ENCODE measurements at places on chromosomes 2 and 18.

DNA sequence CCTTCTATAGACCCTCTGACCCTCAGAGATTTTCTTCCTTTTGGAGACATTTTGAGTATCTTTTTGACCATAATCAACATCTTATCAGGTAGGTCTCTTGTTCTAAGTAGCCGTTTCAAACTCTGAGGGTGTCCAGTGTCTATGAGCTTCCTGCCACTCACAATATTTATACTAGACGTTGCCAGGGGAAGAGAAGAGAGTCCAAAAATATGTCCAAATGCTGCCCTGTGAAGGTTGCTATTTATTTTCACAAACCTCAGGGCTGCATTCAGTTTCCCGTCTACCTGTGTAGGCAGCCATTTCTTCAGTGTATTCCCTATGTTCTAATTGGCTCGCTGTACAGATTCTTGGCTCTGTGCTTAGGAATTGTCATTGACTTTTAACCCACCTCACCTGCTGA lies 986 bp upstream of the DSG1 start:
- no peaks in the 10 kb centered on the region for H3K36me3 ChIP-seq
- no peaks in the 10 kb centered on the region for H3K4me1 ChIP-seq
- H3K27me3 ChIP-seq: no peaks in the 10 kb centered on the region
- no peak overlapping the region for H3K4me3 ChIP-seq

GRCh38 chr2:108594982-108595464 lies 60.8 kb downstream of the LIMS1 start:
- peaks cover 42% of the 10 kb centered on the region for H3K4me1 ChIP-seq
- no peaks in the 10 kb centered on the region for H3K27me3 ChIP-seq
- no peak overlapping the region for H3K27ac ChIP-seq
- peak; percentile 22 for DNase-seq
- H3K4me3 ChIP-seq: no peak overlapping the region
- H3K36me3 ChIP-seq: no peaks in the 10 kb centered on the region

- peaks cover 12% of the 10 kb centered on the region for H3K4me1 ChIP-seq
- no peak for DNase-seq
- H3K27me3 ChIP-seq: no peaks in the 10 kb centered on the region
- no peak overlapping the region for H3K4me3 ChIP-seq
- no peak overlapping the region for H3K27ac ChIP-seq
- H3K36me3 ChIP-seq: no peaks in the 10 kb centered on the region
These were observed 10.6 kb downstream of the IRS1 start for GRCh38 chr2:226788881-226789490.

DNA sequence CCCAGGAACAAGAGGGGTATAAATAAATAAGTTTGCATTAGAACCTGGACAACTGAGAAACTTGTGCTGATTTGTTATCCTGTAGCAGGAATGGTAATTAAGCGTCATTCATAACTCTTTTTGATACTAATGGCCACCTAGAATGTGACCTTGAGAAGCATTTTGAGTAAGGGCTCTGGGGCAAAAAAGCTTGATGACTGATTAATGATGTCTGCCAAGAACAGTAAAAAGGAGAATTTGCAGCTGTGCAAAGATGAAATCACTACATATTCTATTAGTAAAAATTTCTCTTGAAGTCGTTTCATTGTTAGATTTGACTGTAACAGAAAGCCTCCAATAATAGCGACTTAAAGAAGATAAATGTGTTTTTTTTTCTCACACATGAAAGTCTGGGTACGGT lies 157.7 kb downstream of the PRKCE start:
- no peak overlapping the region for H3K4me3 ChIP-seq
- no peaks in the 10 kb centered on the region for H3K36me3 ChIP-seq
- DNase-seq: no peak
- H3K4me1 ChIP-seq: peaks cover 10% of the 10 kb centered on the region
- H3K27me3 ChIP-seq: no peaks in the 10 kb centered on the region

- H3K36me3 ChIP-seq: no peaks in the 10 kb centered on the region
- no peak for DNase-seq
- no peaks in the 10 kb centered on the region for H3K27me3 ChIP-seq
- H3K4me1 ChIP-seq: no peaks in the 10 kb centered on the region
These were observed 19.4 kb upstream of the HNRNPA3 start for GRCh38 chr2:177193240-177193639.

DNA sequence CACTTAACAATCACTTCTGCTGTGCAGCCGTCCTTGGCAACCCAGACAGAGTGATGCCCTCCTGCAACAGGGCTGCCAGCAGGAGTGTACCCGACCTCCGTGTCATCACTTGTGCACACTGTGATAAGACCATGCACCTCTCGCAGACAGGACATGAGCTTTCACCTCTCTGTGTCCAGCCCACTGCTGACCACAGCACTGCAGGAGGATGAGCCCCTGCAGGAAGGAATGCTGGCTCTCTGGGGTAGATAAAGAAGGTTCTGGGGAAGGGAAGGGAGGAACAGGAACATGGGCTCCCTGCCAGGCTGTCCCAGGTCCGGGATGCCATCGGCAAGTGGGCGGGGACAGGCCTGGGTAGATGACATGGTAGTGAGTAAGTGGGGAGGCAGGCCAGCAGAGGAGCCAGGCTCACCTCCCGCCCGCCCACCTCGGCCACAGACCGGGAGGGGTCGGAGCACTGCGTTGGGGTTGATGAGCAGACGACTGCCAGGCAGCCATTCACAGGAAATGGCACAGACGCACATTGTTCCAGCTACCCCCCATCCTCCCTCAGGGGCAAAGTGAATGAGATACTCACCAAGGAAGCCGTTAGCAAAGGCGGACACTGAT lies 18.6 kb upstream of the COL6A3 start:
- H3K27me3 ChIP-seq: peaks cover 22% of the 10 kb centered on the region
- DNase-seq: no peak
- H3K4me3 ChIP-seq: no peak overlapping the region
- H3K27ac ChIP-seq: no peak overlapping the region
- no peaks in the 10 kb centered on the region for H3K36me3 ChIP-seq

DNA sequence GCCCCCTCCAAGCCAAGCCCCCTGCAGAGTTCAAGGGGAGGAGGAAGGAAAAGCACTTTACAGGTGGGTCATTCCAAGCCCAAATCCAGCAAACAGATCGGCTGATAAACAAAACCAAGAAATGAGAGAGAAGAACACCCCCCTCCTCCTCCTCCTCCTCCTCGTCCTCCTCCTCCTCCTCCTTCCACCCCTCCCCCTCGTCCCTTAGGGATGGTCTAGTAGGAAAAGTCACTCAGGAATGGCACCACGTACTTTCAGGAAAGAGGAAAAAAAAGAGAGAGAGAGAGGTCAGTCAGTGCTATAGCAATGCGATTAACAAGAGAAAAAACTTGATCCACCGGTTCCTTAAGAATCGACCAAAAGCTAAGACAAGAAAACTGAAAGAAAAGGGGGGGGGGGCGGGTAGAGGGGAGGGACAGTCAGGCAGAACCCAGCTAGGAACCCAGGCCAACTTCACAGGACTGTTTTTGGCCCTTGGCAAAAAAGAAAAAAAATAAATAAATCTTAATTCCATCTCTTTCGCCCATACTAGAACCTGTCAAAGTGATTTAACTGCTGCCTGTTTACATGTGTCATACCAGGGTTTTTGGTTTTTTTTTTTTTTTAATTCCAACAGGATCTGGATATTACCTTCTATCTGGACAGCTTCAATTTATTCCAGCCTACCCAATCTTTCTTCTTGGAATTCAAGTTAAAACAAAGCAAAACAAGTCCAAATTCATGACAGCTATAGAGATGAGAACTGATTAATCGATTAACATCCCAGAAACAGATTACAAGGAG lies 906 bp downstream of the IKZF2 start:
- no peaks in the 10 kb centered on the region for H3K36me3 ChIP-seq
- peak overlapping the region; percentile 74 for H3K27ac ChIP-seq
- peaks cover 23% of the 10 kb centered on the region for H3K4me1 ChIP-seq
- DNase-seq: peak; percentile 39

DNA sequence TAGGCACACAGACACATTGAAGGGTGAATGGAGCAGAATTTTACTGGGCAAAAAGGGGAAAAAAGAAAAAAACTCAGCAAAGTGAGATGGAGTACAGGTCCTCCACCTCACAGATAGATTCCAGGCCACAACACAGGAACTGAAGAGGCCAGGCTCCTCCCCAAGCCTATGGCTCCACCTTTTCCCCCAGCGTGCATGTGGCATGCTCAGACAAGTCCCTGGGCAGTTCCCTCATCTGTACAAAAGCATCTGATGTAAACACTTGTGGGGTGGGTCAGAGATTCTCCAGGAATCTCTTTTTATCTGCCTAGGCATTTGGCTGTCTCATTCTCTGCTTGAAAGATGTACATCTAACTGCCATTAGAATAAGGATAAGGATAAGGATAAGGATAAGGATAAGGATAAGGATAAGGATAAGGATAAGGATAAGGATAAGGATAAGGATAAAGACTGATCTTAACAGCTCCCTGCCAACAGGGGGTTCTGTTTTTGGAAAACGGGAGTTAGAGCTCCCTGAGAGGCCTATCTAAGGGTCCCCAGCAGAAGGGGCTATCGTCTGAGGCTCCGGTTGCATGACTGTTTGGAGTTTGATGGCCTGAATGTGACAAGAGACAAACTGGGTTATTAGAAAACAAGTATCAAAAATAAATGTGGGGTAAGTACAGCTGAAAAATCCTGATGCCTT lies 17.2 kb upstream of the ASXL3 start:
- H3K4me3 ChIP-seq: no peak overlapping the region
- no peaks in the 10 kb centered on the region for H3K4me1 ChIP-seq
- H3K27ac ChIP-seq: no peak overlapping the region
- no peaks in the 10 kb centered on the region for H3K36me3 ChIP-seq
